ENCODE measurements at places on chromosomes 4 and X.

DNA sequence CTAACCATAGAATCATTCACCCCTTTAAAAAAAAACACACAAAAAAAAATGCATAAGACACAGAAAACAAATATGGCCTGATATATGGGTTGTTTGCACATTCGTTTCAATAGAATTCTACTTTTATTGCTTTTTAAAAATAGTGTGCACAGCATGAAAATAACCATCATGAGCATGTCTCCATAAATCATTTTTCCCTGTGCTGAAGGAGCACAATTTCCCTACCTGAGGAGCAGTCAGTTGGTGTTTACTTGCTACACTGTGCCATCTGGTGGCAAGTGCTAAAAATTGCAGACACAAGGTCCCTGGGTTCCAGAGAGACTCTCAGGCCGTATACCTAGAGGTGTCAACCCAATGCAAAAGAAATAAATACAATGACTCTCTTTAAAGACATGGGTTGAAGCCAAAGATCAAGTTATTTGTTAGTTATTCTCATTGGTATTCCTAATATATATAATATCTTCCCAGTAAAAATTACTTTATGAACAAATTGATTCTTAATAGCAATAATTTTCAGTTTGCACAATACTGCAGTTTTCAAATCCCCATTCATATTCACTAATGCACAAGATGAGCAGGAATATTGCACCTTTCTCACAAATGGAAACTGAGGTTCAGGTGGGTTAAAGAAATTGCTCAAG, 551.4 kb downstream of the IQCM start:
- DNase-seq = no peak

- DNase-seq = no peak
Measured at GRCh38 chr4:60724623-60725022, 475.5 kb upstream of the ADGRL3 start.

DNA sequence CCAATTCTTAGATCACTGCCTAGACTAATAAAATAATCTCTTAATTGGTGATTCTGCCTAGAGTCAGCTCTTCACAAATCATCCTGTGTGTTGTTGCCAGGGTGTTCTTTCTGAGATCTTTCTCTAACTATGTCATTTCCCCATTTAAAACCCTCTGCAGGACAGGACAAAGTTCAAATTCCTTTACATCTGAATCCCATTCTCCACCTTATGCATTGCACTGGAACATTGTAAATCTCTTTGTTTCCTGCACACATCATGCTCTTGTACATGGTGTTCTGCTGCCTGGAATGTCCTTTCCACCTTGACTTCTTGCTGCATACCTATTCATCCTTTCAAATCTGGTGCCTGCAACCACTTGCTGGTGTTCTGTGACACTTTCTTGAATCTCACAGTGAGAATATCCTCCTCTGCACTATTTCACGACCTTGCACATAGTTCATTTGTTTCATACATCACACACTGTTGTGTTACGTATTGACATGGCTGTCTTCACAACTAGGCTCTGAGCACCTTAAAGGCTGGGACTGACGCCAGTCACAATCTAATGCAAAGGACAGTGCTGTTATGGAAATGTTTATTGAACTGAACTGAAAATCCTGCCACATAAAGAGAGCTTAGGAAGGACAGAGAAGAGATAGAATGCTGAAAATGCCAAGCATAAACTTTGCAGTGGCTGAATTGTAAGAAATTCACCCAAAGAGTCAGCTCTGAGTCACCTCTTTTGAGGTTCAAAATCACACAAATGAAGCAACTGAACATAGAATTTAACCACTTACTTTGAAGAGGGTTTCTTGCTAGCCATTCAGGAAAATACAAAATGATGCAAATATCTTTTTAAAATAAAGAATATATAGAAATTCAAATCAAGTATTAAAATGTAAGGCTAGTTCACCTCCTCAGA, 26.4 kb upstream of the SMIM14 start:
- DNase-seq = no peak

- DNase-seq = no peak
Measured at GRCh38 chrX:121579016-121579760, 531.8 kb downstream of the GLUD2 start.

- no peak for DNase-seq
Measured at GRCh38 chr4:163558539-163559044, 64.1 kb downstream of the TMA16 start.

- DNase-seq = peak; percentile 20
Measured at GRCh38 chrX:48520976-48521352, 644 bp upstream of the EBP start.

DNA sequence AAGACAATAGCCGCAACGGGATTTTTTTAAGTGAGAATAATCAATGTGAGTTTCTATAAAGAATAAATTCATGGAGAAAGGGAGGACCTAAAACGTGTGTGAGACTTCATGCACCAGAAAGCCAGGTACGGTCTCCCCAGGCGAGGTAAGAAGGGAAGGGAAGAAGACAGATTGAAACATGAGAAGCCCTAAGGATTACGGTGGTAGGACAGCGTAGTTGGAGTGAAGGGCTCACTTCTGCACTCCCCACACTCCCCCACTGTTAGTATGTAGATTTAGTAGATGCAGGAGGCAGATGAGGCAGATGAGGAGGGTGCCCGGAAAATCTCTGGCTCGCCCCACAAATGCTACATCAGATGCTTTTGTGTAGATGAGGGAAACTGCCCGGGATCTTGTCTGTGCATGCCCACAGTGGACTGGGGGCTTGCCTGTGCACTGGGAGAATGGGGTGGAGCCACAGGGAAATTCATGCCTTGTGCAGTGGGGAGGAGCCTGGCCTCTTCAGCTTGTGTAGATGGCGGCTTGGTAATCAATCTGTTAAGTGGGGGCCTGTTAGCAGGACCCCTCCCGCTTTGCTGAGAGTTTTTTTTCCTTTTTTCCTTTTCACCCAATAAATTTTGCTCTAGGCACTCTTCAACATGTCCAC, 1544.5 kb upstream of the TENM3 start:
- DNase-seq = no peak

DNA sequence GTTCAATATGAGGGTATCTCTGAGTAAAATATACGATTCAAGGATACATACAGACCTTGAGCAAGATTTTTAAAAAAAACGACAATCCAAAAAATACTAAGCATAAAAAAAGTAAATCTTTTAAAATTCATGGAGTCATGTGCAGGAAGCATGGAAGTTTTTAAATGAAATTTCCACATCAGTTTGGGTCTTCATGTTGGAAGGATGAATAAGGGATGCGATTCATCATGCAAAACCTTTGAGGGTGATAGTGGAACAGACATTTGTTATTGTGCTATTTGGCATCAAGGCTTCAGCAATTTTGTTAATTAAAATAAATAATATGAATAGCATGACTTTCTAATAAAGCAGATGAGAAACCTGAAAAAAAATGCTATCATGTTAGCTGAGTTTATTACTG, 815.0 kb upstream of the PCDH10 start:
- DNase-seq = no peak

DNA sequence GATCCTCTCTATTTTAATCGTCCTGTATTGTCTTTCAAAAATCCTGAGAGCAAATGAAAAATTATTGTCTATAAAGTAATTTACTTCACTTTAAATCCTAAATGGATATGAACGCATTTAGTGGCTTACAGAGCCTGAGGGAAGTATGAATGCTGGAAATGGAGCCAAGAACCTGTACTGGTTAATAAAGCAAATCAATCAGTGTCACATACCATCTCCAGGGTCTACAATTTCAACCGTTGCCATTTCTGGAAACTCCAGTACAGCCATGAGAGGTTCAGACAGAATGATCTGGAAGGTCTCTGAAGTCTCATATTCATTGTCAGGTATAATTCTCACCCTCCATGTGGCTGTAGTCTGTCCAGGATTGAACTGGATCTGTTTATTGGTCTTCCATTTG, 76.6 kb downstream of the FREM3 start:
- no peak for DNase-seq

DNA sequence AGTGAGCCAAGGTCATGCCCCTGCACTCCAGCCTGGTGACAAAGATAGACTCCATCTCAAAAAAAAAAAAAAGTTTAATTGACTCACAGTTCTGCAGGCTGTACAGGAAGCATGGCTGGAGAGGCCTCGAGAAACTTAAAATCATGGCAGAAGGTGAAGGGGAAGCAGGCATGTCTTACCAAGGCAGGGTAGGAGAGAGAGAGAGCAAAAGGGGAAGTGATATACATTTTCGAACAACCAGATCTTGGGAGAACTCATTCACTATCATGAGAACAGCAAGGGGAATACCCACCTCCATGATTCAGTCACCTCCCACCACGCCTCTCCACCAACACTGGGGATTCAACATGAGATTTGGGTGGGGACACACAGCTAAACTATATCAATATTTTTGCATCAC, 315.2 kb upstream of the HTR2C start:
- no peak for DNase-seq

- no peak for DNase-seq
Measured at GRCh38 chr4:174559894-174560293, 37.6 kb upstream of the HPGD start.

DNA sequence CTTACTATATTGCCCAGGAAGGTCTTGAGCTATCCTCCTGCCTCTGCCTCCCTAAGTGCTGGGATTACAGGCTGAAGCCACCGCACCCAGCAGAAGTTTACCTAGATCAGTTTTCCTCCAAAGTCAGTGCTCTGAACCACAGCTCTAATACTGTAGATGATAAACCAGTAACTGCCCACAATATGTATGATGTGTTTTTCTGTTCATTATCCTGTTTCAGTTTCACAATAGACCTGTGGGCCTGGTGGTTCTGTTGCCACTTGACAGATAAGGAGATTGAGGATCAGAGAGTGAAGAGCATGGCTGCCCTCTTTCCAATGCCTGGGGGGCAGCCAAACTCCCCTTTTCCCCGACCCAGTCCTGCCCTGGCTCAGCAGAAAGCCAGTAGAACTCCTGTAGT, 87.0 kb downstream of the EFNB1 start:
- no peak for DNase-seq

DNA sequence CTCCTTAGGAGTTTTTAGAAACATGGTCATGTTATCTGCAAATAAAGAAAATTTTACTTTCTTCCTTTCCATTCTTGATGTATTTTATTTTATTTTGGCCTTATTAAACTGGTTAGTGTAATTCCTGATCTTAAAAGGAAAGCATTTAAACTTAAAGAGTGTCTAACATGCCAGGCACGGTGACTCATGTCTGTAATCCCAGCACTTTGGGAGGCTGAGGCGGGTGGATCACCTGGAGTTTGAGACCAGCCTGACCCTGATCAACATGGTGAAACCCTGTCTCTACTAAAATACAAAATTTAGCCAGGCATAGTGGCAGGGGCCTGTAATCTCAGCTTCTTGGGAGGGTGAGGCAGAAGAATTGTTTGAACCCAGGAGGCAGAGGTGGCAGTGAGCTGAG, 281.3 kb downstream of the PTTG2 start:
- DNase-seq = no peak

DNA sequence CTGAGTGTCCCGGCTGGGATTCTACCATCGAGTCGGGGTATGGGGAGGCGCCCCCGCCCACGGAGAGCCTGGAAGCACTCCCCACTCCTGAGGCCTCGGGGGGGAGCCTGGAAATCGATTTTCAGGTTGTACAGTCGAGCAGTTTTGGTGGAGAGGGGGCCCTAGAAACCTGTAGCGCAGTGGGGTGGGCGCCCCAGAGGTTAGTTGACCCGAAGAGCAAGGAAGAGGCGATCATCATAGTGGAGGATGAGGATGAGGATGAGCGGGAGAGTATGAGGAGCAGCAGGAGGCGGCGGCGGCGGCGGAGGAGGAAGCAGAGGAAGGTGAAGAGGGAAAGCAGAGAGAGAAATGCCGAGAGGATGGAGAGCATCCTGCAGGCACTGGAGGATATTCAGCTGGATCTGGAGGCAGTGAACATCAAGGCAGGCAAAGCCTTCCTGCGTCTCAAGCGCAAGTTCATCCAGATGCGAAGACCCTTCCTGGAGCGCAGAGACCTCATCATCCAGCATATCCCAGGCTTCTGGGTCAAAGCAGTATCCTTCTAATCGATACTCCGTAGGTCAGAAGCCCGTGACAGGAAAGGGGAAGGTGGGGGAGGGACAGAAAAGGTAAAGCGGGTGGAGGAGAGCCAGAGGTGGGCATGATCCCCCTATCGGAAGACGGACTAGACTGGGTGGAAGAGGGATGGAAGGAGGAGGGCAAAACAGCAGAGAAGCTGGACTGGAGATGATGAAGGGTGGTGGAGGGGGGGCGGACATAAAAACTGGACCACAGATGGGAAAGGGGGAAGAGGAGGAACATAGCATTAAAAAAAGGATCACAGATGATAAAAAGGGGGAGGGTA, 828 bp downstream of the TSPYL2 start:
- no peak for DNase-seq

DNA sequence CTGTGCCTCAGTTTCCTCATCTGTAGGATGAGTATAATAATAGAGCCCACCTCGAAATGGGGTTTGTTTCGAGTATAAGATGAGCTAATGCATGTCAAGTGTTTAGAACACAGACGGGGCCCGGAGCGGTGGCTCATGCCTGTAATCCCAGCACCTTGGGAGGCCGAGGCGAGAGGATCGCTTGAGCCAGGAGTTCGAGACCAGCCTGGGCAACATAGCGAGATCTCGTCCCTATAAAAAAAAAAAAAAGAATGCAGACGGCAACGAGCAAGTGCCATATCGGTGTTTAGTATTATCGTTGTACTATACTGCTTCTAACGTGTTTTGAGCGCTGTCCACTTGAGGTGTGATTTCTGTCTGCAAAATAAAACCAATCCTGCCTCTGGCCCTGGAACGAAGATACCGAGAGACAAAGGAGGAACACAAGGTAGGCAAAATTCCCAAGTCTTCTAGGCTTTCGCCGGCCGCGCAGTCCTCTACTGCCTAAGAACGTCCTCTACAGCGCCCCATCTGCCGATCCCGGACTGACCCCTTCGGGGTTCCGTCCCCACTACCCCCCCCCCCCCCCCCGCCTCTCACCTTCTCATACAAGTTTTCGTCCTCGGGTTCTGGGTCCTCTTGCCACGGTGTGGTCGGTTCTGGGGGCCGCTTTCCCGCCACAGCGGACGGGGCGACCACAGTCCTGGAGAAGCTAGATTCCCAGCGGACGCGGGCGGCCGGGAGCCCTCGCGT, 442 bp downstream of the NDUFB11 start:
- no peak for DNase-seq

DNA sequence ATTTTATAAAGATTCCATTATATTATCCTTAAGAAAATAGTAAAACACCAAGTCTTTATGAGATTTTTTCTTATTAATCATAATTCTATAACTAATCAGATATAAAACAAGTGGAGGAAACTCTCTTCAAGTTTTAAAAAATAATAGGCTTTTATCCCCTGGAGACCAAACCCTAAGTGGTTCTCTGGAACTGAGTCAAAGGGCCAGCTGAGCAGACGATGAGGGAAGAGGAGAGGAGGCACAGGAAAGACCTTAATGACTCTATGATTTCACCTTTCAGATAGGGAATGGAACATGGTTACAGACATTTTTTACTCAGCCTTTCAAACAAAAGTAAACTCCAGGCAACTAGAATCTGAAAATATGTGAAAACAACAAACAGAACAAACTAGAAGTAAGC, 201.8 kb downstream of the SLC39A8 start:
- DNase-seq = no peak
